ENCODE measurements at places on chromosomes 6 and 20.

DNA sequence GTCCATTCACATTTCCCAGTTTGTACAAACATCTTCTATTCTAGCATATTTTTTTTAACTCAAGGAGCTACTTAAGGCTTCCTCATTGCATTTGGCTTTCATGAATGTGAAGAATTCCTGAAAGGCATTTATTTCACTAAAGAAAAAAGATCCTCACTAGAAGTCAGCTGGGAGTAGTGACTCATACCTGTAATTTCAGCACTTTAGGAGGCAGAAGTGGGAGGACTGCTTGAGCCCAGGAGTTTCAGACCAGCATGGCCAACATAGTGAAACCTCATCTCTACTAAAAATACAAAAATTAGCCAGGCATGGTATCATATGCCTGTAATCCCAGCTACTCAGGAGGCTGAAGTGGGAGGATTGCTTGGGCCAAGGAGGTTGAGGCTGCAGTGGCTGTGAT, 30.9 kb upstream of the XRN2 start:
- DNase-seq, result no peak

DNA sequence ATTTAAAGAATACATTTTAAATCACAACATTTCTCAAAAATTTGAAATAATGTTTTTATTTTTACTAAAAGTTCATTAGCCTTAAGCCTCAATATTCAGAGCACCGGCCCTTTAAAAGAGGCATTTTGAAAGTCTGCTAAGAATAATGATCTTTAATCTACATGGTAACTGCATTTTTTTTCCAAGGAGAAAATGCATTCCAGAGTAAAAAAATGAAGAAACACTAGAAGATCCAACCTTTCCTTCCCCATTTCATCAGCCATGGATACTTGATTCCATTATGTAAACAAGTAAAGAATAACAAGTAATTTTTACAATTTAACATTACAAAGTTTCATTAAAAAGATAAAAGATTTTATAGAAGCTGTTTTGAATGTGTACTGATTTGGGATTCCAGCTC, 21.8 kb downstream of the LCA5 start:
- no peak for DNase-seq

DNA sequence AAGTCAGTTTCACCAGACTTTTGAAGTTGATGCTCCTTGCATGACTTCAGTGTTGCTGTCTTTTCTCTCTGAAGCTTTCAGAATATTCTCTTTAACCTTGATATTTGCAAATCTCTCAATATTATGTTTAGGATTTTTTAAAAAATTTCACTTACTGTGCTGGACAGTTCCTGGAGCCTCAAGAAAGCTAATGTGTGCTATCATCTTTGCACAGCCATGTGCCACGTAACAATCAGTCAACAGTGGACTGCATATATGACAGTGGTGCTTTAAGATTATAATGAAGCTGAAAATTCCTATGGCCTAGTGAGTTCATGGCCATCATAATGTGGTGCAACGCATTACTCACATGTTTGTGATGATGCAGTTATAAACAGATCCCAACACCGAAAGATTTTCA, 59.1 kb upstream of the OGFRL1 start:
- no peak for DNase-seq

DNA sequence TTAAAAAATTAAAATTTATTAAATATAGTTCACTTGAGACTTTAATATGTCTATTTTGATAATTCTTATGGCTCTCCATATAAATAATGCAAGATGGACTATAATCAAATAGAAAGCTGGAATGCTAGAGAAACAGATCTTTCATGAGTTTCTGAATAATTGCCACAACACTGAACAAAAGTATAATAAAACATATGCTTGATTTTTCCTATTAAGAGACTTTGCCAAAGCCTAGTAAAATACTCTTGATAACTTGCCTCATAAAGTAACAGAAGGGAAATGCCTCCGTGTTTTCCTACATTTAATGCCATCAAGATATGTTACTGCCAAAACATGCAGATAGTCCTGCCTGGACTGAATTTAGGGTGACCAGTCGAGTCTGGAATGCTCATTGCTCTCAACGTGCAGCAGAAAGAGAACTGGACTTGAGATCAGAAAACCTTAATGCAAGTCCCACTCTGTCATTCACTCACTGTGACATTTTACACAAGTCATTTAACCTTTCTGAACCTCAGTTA, 153.2 kb downstream of the AIG1 start:
- DNase-seq, result no peak

DNA sequence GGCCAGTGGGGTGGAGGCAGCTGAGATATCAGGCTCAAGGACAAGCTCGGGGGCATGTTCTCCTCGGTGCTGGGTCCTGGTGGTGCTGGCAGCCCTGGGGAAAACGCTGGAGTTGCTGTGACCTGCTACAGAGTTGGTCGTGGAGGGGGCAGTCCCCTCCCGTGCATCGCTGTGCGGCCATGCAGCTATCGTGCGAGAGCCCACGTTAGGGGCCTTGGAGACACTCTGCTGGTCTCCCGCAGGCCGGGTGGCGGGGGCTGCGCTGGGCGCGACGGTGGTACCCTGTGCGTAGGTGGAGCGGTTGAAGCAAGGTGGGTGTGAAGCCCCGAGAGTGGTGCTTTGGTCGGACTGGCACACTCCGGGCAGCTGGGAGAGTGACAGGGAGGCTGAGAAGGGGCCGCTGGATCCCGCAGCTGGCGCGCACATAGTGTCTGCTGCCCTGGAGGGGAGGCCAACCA, 12.0 kb downstream of the LRRN4 start:
- no peak for DNase-seq

DNA sequence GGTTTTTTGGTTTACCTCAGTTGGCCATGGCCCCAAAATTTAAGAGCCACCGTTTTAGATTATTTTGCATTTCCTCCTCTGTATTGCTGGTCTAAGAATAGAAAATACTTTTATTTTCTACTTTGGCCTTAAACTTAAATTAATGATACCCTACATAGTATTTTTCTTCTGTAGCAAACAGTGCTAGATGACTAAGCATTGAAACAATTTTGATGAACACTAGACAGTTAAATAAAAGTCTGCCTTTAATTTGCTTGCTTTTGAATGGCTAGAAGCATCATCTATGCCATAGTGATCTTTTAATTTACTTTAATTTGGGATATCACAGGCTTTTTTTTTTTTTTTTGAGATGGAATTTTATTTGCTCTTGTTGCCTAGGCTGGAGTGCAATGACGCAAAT, 106.4 kb downstream of the CD109 start:
- DNase-seq, result no peak

GRCh38 chr6:31701666-31702404, 1.3 kb downstream of the ABHD16A start:
- DNase-seq, result no peak

DNA sequence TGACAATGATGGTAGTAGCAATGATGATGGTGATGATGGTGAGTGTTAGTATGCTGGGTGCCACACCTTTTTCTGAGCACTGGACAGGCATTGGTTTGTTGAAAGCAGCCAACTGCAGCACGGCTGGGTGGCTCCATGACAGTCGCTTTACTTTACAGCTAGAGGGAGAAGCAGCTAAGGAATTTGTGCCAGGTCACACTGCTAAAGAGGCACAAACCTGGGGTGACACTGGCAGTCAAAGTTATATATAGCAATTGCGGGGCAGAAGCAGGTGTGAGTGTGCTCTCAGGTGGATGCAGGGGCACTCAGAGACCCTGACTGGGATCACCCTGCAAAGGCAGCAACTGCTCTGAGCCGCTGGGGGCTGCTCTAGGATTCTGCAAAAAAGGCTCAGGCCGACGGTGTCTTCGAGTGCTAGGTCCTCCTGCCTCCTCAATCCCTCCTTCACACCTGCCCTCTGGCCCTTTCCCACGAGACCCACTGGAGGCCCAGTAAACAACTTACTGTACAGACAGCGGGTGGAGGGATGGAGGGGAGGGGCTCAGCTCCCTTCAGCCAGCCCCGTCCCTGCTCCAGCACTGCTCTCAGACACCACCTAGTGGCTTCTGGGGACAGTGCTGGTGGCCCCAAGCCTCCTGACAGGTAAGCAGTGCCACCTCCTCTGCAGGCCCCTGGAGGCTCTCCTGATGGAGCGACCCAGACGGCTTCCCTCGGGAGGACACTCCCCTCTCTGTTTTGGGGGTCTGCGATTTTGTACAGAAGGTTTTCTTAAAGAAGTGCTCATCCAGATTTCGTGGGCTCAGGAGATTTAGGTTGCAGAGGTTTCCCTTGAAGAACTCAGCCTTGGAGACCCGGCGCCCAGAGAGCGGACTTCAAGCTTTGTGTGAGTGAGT, 4.4 kb upstream of the RPS21 start:
- peak; percentile 26 for DNase-seq

DNA sequence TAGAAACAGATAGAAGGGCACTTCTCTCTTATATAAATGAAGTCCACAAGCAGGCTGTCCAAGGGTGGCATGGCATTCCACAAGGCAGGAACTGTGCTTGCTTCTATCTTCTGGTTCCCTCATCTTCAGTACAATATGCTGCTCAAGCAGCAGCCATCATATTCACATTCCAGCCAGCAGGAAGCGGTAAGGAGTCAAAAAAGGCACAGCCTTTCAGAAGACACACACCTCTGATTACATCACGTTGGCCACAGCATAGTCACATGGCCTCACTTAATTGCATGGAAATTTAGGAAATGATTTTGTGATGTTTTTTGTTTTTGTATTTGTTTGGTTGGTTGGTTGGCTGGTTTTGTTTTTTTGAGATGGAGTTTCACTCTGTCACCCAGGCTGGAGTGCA, 19.0 kb downstream of the REM1 start:
- DNase-seq, result no peak

GRCh38 chr20:41200446-41201202, 63.3 kb downstream of the PLCG1 start:
- no peak for DNase-seq

GRCh38 chr6:157019733-157020132, 242.6 kb downstream of the ARID1B start:
- no peak for DNase-seq

- DNase-seq, result no peak
These were observed 400 bp upstream of the TRMT11 start for GRCh38 chr6:125985979-125986300.

DNA sequence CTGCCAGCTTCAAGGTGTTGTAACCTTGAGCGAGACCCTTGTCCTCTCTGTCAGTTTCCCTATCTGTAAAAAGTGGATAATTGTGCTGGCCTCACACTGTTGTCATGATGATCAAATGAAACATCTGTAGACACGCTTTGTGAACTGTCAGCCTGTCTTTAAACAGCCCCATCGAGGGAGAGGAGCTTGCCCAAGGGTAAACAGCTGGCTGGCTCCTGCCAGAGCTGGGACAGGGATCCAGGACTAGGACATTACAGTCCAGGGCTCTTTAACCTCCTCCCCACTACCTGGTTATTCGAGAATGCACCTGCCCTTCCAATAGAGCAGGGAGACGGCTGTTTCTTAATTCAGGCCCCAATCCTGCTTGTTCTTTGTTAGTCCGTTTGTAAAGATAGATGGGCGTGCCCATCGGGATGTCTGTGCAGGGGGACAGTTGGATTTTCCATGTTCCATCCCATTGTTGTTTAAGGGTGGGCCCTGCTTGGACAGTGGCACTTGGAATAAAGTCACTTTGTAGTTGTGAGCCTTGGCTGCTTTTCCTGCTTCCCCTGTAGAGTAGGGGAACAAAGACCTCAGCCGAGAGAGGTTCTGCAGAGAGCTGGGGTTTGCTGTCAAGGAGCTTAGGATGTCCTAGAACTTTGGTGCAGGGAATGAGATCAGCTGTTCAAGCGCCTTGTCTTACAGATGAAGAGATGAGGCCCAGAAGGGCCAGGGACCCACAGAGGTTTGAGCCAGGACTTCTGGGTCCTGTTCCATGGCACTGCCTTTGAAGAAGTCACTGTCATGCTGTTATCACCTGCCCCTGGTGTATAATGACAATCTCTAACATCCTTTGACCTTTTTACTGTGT, 77.9 kb upstream of the MYL9 start:
- no peak for DNase-seq

DNA sequence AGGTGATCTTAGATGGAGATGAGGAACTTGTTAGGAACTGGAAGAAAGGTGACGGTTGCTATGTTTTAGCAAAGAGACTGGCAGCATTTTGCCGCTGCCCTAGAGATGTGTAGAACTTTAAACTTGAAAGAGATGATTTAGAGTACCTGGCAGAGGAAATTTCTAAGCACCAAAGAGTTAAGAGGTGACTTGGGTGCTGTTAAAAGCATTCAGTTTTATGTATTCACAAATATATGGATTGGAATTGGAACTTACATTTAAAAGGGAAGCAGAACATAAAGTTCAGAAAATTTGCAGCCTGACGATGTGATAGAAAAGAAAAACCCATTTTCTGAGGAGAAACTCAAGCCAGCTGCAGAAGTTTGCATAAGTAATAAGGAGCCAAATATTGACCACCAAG, 176.3 kb downstream of the MOXD1 start:
- no peak for DNase-seq

DNA sequence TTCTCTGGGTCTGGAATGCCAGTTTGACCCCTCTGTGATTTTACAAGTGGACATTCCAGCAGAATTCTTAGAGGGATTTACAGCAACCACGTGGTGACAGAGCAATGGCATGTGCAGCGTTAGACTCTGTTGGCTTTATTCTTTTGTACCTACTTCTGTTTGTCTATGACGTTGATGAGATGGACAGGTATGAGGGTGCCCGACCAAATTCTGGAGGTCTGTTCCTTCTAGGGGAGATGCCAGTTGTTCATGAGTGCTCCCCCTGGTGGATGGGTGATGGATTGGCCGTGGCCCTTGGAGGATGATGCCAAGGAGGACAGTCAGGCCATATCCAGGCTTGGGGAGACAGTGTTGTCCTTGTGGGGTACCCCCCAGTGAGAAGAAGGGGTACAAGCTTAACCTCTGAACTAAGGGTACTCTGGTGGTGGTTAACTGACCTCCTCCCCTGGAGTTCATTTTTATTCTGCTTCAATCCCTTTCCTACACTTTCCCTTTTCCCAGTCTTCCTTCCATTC, 198.6 kb downstream of the DTNBP1 start:
- DNase-seq, result no peak

- DNase-seq, result no peak
These were observed 170.7 kb upstream of the PREP start for GRCh38 chr6:105573556-105573955.

- DNase-seq, result no peak
These were observed 52.2 kb downstream of the JARID2 start for GRCh38 chr6:15297895-15298590.

DNA sequence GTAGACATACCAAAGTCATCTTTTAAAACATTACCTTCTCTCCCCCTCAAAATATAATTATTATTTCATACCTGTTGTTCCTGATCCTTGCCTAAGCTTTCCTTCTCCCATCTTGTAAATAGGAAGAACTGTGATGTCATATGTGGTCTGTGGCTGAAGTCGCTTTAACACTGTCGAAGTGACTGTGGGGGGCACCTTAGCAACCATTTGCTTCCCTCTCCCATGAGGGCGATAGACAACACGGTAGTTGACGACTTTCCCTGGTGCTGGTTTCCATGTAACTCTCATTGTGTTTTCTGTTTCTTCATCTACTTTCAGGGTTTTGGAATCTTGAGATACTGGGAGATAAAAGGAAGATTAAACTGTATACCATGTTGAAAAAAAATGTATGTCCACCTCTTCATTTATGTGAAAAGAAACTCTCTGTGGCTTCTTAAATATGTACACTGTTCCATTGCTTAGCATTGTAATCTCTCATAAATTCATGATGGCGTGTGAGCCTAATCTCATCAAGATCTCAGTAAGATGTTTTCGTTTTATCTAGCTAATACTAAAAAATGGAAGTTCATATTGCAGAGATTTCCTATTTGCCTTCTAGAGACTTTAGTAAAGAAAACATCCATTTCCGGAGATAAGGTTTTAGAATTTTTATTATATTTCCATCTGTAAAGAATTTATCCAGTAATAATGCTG, 49.5 kb downstream of the COL12A1 start:
- no peak for DNase-seq

GRCh38 chr20:37236462-37236861, 25.2 kb downstream of the GHRH start:
- DNase-seq, result no peak

- no peak for DNase-seq
These were observed 261.4 kb upstream of the JARID2 start for GRCh38 chr6:14984519-14984853.
